ENCODE measurements at places on chromosomes 2 and 18.

DNA sequence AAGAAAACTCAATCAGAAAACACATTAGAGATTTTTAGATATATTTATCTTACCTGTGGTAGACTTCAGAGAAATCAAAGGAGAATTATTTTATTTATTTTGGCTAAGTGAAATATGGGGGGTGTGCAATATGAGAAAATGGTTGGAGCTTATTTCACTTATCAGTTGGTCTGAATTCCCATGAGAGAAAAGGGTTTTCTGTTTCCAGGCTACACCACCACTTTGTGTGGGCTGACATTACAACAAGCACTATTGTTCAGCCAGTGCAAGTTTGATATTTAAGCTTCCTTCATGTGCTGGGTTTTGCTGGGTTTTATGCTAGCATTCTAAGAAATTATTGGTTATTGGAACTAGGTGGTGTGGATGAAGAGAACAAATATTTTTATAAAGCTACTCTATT is 33.5 kb downstream of the RMND5A start:
- H3K4me3 ChIP-seq = no peak overlapping the region
- H3K27ac ChIP-seq = no peak overlapping the region
- no peaks in the 10 kb centered on the region for H3K27me3 ChIP-seq
- H3K36me3 ChIP-seq = peaks cover 52% of the 10 kb centered on the region
- DNase-seq = no peak
- no peaks in the 10 kb centered on the region for H3K4me1 ChIP-seq

DNA sequence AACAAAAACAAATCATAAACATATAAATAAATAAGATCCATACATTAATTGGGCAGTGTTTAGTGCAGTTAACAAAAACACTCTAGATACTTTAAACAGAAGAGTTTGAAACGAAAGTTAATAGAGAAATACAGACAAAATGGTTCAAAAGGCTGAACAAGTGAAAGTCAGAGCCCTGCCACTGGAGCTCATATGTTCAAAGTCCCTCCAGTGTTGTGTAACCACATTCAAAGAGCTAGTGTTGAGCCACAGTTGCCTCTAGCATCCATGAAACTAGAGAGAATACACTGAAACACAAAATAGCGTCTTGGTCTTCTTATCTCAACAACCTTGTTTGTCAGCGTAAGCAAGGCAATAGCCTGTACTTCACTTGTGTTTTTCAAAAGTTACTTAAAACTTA is 1309.8 kb upstream of the NRXN1 start:
- no peak for DNase-seq
- H3K4me3 ChIP-seq = no peak overlapping the region
- no peak overlapping the region for H3K27ac ChIP-seq
- H3K36me3 ChIP-seq = no peaks in the 10 kb centered on the region
- H3K27me3 ChIP-seq = no peaks in the 10 kb centered on the region
- H3K4me1 ChIP-seq = no peaks in the 10 kb centered on the region

- DNase-seq = no peak
- H3K36me3 ChIP-seq = no peaks in the 10 kb centered on the region
- peaks cover 9% of the 10 kb centered on the region for H3K4me1 ChIP-seq
Measured at GRCh38 chr18:37403788-37404187, 161.8 kb downstream of the CELF4 start.

- H3K27me3 ChIP-seq = no peaks in the 10 kb centered on the region
- no peaks in the 10 kb centered on the region for H3K4me1 ChIP-seq
- H3K4me3 ChIP-seq = no peak overlapping the region
- DNase-seq = no peak
Measured at GRCh38 chr2:216083464-216084281, 2.0 kb downstream of the TMEM169 start.

GRCh38 chr2:135840601-135841000 is 3.6 kb upstream of the LCT start:
- no peaks in the 10 kb centered on the region for H3K27me3 ChIP-seq
- H3K36me3 ChIP-seq = peaks cover 57% of the 10 kb centered on the region
- H3K27ac ChIP-seq = no peak overlapping the region
- no peaks in the 10 kb centered on the region for H3K4me1 ChIP-seq
- DNase-seq = no peak
- no peak overlapping the region for H3K4me3 ChIP-seq

DNA sequence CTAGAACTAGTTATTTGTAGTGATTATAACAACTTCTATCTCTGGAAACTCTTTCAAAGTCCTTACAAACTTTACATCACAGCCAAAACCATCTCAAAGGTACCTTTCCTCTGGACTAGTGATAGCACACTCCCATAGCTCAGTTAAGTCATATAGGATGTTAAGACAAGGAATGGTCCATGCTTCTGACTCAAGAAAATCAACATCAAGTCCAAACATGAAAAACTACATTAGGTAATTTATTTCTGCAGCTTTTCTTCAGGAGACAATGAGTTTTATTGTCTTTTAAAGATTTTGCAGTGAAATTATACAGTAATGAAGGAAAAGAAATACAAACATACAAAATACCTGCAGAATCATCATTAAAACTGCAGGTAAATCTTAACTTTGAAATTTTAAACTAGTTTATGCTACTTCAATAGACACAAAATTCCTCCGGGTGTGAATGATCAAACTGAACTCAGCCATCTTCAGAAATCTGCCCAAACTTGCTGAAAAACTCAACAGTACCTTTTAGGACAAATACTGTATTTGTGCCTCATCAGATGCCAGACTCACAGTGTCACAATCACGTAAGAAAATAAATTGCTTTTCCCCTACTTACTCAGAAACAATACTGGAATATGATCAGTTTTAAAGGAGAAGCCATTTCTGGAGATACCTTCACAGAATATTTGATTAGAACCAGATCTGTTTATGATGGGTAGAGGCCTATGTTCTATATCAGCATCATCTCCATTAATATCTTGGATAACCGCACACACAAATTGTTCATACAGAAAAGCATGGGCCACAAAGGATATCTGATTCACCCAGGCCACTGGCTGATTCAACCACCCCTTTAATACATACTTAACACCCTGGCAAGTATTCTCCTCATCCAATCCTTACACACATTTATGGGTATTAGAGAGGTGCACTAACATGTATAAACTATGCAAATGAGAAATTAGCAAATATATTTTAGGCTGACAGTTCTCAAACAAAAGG is 2.6 kb downstream of the TMEM131 start:
- no peak for DNase-seq
- no peaks in the 10 kb centered on the region for H3K27me3 ChIP-seq
- H3K27ac ChIP-seq = peak overlapping the region; percentile 86

- H3K27me3 ChIP-seq = no peaks in the 10 kb centered on the region
- no peaks in the 10 kb centered on the region for H3K4me1 ChIP-seq
- no peaks in the 10 kb centered on the region for H3K36me3 ChIP-seq
- H3K27ac ChIP-seq = no peak overlapping the region
- no peak for DNase-seq
Measured at GRCh38 chr2:24586955-24587354, 95.9 kb downstream of the NCOA1 start.

DNA sequence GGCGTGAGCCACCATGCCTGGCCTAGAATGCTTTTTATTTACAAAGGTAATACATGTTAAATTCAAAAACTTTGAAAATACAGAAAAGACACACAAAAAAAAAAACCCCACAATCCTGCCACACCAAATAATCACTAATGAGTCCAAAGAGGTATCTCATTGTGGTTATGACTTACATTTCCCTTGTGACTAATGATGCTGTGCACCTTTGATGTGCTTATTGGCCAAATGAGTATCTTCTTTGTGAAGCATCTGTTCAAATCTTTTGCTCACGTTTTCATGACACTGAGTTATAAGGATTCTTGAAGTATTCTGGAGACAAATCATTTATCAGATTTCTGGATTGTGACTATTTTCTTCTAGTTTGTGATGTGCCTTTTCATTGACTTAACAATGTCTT is 6.4 kb upstream of the NLRC4 start:
- no peaks in the 10 kb centered on the region for H3K36me3 ChIP-seq
- no peak overlapping the region for H3K27ac ChIP-seq
- H3K4me1 ChIP-seq = no peaks in the 10 kb centered on the region
- no peak for DNase-seq
